CD4-positive, alpha-beta memory T cell (primary cell): ENCODE measurements at places on chromosomes 2 and 18.

DNA sequence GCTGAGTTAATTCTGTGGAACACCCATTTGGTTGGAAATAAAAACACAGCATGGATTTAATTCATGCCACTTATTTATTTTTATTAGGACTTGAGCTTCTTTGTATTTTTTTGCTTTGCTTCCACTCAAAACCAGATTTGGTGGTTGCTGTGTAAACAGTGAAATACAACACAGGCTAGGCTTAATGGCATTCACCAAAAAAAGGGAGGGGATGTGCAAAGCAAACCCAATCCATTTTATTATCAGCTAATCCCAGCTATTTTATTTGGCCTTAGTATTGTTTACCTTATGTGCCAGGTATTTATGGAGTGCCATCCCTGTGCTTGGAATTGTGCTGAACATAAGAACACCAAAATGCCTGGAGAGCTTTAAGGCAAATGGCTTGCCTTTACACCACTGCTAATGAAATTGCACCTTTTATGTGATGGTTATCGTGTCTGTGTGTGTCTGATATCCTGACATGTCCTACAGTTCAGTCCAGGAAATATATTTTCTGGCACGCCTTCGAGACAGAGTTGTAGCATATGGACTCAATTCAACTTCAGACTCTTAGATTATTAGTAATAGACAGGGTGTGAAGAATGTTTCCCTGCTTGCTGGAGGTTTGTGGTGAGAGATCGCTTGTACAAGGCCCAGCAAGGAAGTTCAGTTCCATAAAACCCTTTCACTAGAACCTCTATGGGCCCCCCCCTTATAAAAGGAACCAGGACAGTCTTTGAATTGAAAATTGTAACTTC, 99.6 kb downstream of the PRPF40A start:
- DNase-seq = no peak

DNA sequence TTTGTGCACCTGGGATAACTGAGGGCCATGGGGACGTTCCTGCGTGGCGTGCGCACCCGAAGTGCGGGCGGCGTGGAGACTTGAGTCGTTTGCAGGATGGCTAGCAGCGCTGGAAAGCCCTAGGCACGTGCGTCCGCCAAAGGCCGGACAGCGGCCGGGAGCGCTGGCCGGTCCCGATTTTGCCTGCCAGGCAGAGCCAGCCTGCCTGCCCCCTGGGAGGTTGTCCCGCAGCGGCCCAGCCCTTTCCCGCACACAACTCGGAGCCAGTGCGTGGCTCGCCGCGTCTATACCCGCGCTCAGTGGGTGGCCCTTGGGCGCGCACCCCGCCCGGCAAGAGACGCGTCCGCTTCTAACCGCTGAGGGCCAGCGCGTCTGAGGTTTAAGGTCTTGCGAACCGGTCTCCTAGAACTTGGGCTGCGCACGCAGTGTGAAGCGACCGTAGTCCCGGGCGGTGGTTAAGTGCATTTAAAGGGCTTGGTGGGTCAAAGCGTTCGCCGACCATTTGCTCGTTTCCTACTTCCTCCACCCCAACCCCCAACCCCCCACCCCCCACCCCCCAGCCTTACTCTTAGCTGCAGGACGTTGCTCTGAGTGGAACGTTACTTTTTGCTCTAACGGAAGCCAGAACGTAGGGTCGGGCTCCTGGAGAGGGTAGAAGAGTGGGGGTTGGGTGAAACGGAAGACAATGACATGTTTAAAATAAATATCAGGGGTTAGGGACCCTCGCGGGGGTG, 627 bp downstream of the CDCA7 start:
- DNase-seq = no peak

GRCh38 chr2:55729136-55729685, 35.6 kb upstream of the PNPT1 start:
- DNase-seq = no peak

- no peak for DNase-seq
These were observed at the start of gene DCTN1 for GRCh38 chr2:74379851-74380789. Gene DCTN1, minus strand, starts transcription at chr2:74380311. Its CDS starts 274 bp downstream, at chr2:74380037.

DNA sequence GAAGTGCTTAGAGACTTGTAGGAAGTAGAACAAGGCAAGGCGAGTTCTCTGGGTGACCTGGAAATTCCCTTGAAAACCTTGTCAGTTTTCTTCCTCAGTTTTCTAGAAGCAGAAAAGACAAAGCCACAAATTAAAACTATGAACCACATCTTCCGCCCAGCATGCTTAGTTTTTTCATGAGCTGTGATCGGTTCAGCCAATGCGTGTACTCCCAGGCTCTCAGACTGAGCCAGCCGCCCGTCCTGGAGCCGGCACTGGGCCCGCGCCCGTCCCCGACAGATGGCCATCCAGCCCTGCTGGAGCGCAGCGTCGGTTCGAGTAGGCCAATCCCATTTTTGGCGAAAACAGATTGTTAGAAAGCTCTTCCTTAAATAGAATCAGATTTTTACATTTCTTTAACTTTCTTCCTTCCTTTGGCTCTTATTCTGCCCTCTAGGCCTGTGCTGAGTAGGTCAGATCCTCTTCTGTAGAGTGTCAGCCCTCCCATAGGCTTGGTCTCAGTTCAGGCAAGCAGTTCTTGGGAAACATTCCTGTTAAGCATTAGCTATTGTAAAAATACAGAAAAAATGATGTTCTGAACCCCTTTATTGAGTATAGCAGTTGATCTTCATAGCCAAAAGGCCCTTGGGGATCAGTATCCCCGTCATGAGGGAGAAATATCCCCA, 112.5 kb downstream of the NCK2 start:
- peak; percentile 78 for DNase-seq

GRCh38 chr18:28834889-28835288, 658.0 kb upstream of the CDH2 start:
- DNase-seq = no peak

GRCh38 chr2:240732911-240733622, 41.4 kb downstream of the AQP12A start:
- DNase-seq = no peak

- no peak for DNase-seq
These were observed 118.8 kb downstream of the IKZF2 start for GRCh38 chr2:213032607-213033006.

GRCh38 chr2:49840428-49840975, 686.2 kb upstream of the FSHR start:
- no peak for DNase-seq

GRCh38 chr18:69161383-69162028, 239.2 kb upstream of the DOK6 start:
- no peak for DNase-seq
